Left lung (tissue), 14 donors: ENCODE measurements at places on chromosomes 6 and 20. TPM values are rescaled to one million over a fixed set of nuclear protein-coding genes. Genes with fewer than 3 reads are reported as not detected.

- H3K4me1 ChIP-seq = peaks cover 45% of the 10 kb centered on the region
- H3K4me3 ChIP-seq = no peak overlapping the region
- DNase-seq = no peak
- H3K27me3 ChIP-seq = no peaks in the 10 kb centered on the region
- H3K27ac ChIP-seq = no peak overlapping the region
Observed at GRCh38 chr6:119449331-119450156, 100.0 kb upstream of the MAN1A1 start.

DNA sequence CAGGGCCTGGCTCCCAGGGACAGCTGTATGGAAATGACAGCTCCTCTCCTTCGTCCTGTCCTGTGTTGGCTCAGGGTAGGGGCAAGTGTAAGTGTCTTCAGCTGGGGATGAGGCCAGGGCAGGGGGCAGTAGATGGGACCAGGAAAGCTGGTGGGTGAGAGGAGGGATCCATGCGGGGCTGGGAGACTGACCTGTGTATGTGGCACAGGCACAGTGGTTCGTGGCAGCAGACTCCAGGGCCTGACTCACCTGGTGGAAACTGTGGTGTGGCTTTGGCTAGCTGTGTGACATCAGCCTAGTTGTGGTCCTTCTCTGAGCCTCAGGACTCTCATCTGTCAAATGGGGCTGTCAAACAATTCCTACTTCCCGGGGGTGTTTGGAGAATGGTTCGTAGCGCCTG is 13.7 kb upstream of the SCRT2 start:
- H3K4me3 ChIP-seq = no peak overlapping the region
- H3K4me1 ChIP-seq = no peaks in the 10 kb centered on the region
- no peaks in the 10 kb centered on the region for H3K36me3 ChIP-seq
- no peak overlapping the region for H3K27ac ChIP-seq

Gene COL11A2
- 2.6 TPM for polyA plus RNA-seq

- H3K4me1 ChIP-seq = peaks cover 10% of the 10 kb centered on the region
- no peaks in the 10 kb centered on the region for H3K27me3 ChIP-seq
- no peak for DNase-seq
- no peaks in the 10 kb centered on the region for H3K36me3 ChIP-seq
- no peak overlapping the region for H3K27ac ChIP-seq
Observed at GRCh38 chr20:40565001-40565681, 123.9 kb downstream of the MAFB start.

DNA sequence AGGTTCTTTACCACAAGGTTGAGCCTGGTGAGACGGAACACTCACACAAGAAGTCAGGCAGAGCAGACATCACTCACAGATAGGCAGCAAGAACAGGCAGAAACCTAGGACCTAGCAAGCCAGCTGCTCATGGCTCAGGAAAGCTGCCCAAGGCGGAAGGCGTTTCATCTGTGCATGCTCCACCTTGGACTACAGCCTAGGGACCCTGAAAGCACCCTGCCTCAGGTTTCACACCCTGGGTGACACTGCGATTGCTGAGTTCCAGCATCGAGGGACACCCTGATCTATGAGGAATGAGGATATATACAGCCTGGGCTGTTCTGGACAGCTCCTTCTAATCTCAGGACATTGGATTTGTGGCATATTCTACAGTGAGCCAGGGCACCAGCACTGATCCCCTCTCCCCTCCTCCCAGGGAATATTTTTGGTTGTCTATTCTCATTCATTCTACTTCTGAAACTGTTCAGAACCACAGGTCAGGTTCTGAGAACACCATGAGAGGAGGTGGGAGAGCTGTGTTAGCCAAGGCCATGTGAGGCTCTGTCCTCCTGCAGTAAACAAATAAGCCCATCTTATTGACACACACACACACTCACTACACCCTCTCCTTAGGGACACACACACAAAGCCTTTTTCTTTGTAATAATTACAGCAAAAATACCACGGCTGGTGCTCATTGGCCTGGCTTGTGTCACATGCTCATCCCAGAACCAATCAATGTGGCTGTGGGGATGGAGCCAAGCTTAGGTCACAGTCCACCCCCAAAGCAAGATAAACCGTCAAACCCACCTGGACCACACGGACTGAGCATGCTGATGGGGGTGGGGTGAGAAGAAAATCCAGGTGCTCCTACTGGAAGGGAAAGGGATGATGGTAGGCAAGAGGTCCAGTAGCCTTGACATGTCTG is 26.3 kb upstream of the PMEPA1 start:
- no peaks in the 10 kb centered on the region for H3K36me3 ChIP-seq
- DNase-seq = no peak
- H3K27ac ChIP-seq = no peak overlapping the region

GRCh38 chr6:14501914-14502313 is 384.3 kb downstream of the CD83 start:
- H3K4me3 ChIP-seq = no peak overlapping the region
- H3K4me1 ChIP-seq = no peaks in the 10 kb centered on the region
- no peaks in the 10 kb centered on the region for H3K27me3 ChIP-seq
- no peak for DNase-seq

Gene KCNG1
- 1.5 TPM for polyA plus RNA-seq

GRCh38 chr6:168730931-168731716 is 290.1 kb downstream of the SMOC2 start:
- H3K27ac ChIP-seq = no peak overlapping the region
- H3K4me3 ChIP-seq = no peak overlapping the region
- DNase-seq = no peak
- H3K36me3 ChIP-seq = no peaks in the 10 kb centered on the region

Gene GNRH2
- 1.4 TPM for polyA plus RNA-seq

Gene LKAAEAR1
- 0.70 TPM for polyA plus RNA-seq

GRCh38 chr6:88246654-88247053 is 80.5 kb upstream of the CNR1 start:
- no peak overlapping the region for H3K27ac ChIP-seq
- no peaks in the 10 kb centered on the region for H3K36me3 ChIP-seq
- no peak overlapping the region for H3K4me3 ChIP-seq
- no peak for DNase-seq

GRCh38 chr6:48979085-48979484 is 484.0 kb downstream of the MMUT start:
- no peak overlapping the region for H3K27ac ChIP-seq
- H3K36me3 ChIP-seq = no peaks in the 10 kb centered on the region
- no peak for DNase-seq
- no peaks in the 10 kb centered on the region for H3K27me3 ChIP-seq

GRCh38 chr6:71602385-71603007 is 283.9 kb upstream of the RIMS1 start:
- H3K4me3 ChIP-seq = no peak overlapping the region
- H3K4me1 ChIP-seq = no peaks in the 10 kb centered on the region
- H3K27me3 ChIP-seq = no peaks in the 10 kb centered on the region
- H3K36me3 ChIP-seq = no peaks in the 10 kb centered on the region
- no peak overlapping the region for H3K27ac ChIP-seq

DNA sequence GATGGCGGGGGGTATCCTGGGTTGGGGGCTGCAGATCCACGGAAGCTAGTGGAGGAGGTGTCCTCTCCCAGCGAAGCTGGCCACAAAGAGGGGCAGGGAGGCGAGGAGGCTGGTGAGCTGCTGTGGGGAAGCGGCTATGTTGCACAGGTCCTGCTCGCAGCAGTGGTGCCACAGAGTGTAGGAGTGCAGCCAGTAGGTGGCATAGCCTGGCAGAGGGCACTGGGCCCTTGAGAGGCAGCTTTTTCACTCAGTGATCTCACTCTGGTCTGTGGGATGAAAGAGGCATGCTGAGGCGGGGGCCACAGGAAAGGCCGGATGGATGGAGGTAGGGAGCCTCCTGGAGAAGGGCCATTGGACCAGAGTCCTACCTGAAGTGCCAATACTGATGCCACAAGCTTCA is 2.9 kb upstream of the LY6G6D start:
- H3K27me3 ChIP-seq = no peaks in the 10 kb centered on the region
- no peak for DNase-seq
- peaks cover 12% of the 10 kb centered on the region for H3K4me1 ChIP-seq
- H3K36me3 ChIP-seq = no peaks in the 10 kb centered on the region
- H3K4me3 ChIP-seq = no peak overlapping the region
- no peak overlapping the region for H3K27ac ChIP-seq

Gene ADGRF4
- 0.18 TPM for polyA plus RNA-seq

Gene FAM162B
- 62.1 TPM for polyA plus RNA-seq

DNA sequence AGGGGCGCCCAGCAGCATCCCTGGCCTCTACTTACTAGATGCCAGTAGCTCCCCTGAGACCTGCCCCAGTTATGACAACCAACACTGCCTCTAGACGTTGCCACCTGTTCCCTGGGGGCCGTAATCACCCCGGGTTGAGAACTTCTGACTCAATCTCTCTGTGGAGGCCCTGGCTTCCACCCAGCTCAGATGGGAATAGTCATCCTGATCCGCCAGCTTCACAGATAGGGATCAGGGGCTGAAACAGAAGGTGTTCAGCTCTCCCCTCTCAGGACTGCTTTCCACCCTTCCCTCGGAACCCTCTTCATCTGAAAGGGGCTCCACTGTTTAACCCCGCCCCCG is 3.3 kb downstream of the CAPN11 start:
- no peaks in the 10 kb centered on the region for H3K36me3 ChIP-seq
- no peaks in the 10 kb centered on the region for H3K4me1 ChIP-seq

DNA sequence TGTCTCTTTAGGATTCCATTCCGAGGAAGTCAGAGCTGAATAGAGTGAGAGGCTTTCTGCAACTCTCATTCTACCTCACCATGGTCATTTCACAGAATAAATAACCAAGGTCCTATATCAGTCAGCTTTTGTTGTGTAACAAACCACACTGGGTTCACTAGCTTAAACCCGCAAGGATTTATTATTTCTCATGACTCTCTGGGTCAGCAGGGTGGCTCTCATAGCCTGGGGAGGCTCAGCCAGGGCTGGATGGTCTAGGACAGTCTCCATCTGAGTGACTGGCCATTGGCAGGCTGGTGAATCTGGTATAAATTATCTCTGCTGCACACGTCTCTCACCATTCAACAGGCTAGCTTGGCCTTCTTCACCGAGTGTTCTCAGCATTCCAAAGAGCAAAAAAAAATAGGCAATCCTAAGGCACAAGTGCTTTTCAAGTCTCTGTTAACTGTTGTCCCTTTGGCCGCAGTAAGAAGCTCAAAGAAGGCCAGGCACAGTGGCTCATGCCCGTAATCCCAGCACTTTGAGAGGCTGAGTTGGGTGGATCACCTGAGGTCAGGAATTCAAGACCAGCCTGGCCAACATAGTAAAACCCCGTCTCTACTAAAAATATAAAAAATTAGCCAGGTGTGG is 39.7 kb downstream of the ISM1 start:
- H3K4me3 ChIP-seq = no peak overlapping the region
- no peak overlapping the region for H3K27ac ChIP-seq
- DNase-seq = no peak
- peaks cover 7% of the 10 kb centered on the region for H3K4me1 ChIP-seq

- no peaks in the 10 kb centered on the region for H3K4me1 ChIP-seq
- no peak overlapping the region for H3K4me3 ChIP-seq
- no peak for DNase-seq
- no peaks in the 10 kb centered on the region for H3K27me3 ChIP-seq
- H3K36me3 ChIP-seq = no peaks in the 10 kb centered on the region
Observed at GRCh38 chr20:20933142-20933958, 172.8 kb downstream of the LINC00237 start.

DNA sequence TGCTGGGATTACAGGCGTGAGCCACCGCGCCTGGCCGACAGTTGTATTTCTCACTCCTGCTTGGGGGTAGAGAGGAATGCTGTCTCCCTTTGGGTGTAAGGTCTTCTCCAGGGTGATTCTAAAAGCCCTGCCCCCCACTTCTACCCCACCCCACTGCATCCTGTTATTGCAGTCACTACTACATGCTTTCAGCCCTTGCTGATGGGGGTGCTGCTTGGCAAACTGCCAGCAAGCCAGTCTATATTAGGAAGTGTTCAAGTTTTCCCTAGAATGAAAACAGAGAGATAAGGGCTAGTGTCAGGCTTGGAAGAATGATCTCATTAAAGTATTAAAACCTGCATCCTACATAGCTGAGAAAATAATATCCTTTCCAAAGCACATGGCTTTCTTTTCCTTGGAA is 31.3 kb downstream of the TTI1 start:
- peaks cover 93% of the 10 kb centered on the region for H3K36me3 ChIP-seq
- H3K4me1 ChIP-seq = no peaks in the 10 kb centered on the region
- DNase-seq = no peak
- no peak overlapping the region for H3K4me3 ChIP-seq
- no peak overlapping the region for H3K27ac ChIP-seq

Gene RAET1E
- polyA plus RNA-seq = 0.50 TPM

GRCh38 chr20:22070610-22071058 is 365.2 kb downstream of the PAX1 start:
- H3K4me3 ChIP-seq = no peak overlapping the region
- H3K36me3 ChIP-seq = no peaks in the 10 kb centered on the region
- no peaks in the 10 kb centered on the region for H3K27me3 ChIP-seq
- no peak overlapping the region for H3K27ac ChIP-seq
- H3K4me1 ChIP-seq = no peaks in the 10 kb centered on the region

GRCh38 chr20:15544742-15545141 is 1028.5 kb downstream of the KIF16B start:
- no peaks in the 10 kb centered on the region for H3K4me1 ChIP-seq
- H3K36me3 ChIP-seq = no peaks in the 10 kb centered on the region
- H3K4me3 ChIP-seq = no peak overlapping the region

DNA sequence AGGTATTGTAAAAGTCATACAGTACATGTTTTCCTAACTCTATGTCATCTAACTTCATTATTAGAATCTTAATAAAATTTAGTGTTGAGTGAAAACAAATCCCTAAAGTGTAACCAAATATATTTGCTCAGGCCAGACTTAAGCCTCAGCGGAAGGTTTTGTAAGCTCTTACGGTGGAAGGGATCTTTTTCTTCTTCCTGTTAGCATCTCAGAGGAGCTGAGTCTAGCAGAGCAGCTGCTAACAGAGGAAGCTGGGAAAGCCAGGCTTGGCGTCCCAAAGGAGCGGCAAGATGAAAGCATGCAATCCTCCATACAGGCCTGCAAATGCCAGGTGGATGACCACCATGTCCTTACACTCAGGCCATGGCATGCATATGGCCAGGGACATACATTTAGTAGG is 72.4 kb downstream of the ADTRP start:
- H3K36me3 ChIP-seq = no peaks in the 10 kb centered on the region
- no peak for DNase-seq
- H3K27me3 ChIP-seq = no peaks in the 10 kb centered on the region
- no peak overlapping the region for H3K4me3 ChIP-seq

GRCh38 chr6:56756219-56756789 is 113.6 kb upstream of the DST start:
- H3K36me3 ChIP-seq = no peaks in the 10 kb centered on the region
- H3K4me3 ChIP-seq = no peak overlapping the region
- peak overlapping the region; percentile 26 for H3K27ac ChIP-seq

GRCh38 chr6:56491606-56492328 is 150.9 kb downstream of the DST start:
- no peaks in the 10 kb centered on the region for H3K27me3 ChIP-seq
- H3K4me1 ChIP-seq = no peaks in the 10 kb centered on the region
- H3K36me3 ChIP-seq = no peaks in the 10 kb centered on the region
- no peak for DNase-seq
- no peak overlapping the region for H3K27ac ChIP-seq

DNA sequence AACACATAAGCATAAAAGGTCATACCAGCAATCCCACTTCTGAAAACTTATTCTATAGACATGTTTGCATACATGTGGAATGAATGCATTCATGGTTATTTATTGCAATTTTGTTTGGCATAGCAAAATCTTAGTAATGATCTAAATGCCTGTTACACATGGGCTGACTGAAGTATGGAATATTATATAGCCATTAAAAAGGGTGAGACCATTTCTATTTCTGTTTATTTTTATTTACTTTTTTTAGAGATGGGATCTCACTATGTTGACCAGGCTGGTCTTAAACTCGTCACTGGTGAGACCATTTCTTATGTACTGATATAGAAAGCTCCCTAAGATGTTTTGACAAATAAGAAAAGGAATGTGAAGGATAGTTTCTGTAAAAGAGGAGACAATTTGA is 14.3 kb upstream of the SCRT2 start:
- H3K4me3 ChIP-seq = no peak overlapping the region
- H3K36me3 ChIP-seq = no peaks in the 10 kb centered on the region
- H3K4me1 ChIP-seq = no peaks in the 10 kb centered on the region
- no peak for DNase-seq
- no peak overlapping the region for H3K27ac ChIP-seq
- H3K27me3 ChIP-seq = no peaks in the 10 kb centered on the region
